Cortex of kidney (tissue), 1 donor: ENCODE measurements at places on chromosomes 13 and 19.

DNA sequence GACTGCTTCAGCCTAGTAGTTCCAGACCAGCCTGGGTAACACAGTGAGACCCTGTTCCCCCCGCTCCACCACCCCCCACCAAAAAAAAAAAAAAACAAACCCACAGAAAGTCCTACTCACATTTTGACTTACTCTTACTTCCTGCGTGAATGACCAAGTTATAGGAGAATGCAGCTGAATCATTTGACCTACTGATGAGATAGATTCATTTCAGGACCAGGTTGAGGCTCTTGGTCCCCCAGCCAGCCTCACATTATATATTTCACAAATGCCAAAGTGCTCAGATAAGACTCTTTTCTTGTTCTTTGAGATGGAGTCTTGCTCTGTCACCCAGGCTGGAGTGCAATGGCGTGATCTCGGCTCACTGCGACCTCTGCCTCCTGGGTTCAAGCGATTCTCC, 70.2 kb downstream of the KLF5 start:
- DNase-seq: no peak

GRCh38 chr13:112779856-112780604, 90.2 kb downstream of the ATP11A start:
- DNase-seq: no peak

DNA sequence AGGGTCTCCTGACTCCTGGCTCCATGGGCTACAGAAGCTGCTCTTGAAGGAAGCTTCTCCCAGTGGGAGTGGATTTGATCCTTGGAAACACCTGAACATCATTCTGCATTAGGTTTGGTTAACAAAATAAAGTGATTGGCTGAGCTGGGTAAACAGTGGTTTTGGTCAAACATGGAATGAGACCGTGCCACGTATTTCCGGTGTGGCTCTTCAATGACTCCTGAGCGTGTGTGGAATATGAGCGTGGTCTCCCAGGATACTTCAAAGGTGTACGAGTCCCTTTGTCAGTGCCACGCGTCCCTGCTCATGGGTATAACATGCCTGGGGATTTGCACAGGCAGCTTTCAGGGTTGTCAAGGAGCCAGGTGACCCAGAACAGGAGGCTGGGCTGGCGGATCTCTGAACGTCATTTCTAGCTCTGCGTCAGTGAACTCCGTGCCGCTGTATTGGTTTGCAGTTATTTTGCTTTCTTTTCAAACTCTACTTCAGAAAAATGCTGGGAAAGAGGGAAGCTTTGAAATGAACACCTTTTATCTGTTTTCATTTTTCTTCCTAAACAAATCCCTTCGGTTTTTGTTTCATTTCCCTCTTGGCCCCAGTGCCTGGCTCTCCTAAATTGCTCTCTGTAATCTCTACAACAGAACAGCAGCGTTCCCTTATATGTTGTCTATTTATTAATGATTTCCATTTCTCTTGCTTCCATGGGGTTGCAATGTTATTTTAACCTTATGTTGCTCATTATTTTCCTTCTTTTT, 26.3 kb upstream of the GJB6 start:
- DNase-seq: no peak

GRCh38 chr13:18944501-18945068, 237.0 kb downstream of the TUBA3C start:
- no peak for DNase-seq

- DNase-seq: no peak
Measured at GRCh38 chr13:48320891-48321510, 17.4 kb downstream of the RB1 start.

DNA sequence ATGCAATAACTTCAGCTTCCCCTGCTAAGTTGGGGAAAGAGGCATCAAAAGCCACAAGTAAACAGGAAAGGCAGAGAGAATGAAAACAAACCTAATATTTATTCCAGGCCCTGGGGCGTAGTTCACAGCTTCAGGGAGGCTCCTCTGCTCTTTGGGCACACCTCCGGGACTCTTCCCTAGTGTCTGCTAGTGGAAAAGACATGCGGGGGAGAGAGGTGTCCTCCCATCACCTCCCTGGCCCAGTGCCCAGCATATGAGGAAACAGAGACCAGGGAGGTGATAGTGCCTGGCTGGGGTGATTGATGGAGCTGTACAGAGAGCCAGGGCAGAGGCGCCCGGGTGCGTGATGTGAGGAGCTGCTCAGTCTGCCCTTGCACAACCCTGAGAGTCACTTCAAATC, 71.0 kb downstream of the RASL11A start:
- no peak for DNase-seq
